ENCODE measurements at places on chromosomes 5 and 9.

DNA sequence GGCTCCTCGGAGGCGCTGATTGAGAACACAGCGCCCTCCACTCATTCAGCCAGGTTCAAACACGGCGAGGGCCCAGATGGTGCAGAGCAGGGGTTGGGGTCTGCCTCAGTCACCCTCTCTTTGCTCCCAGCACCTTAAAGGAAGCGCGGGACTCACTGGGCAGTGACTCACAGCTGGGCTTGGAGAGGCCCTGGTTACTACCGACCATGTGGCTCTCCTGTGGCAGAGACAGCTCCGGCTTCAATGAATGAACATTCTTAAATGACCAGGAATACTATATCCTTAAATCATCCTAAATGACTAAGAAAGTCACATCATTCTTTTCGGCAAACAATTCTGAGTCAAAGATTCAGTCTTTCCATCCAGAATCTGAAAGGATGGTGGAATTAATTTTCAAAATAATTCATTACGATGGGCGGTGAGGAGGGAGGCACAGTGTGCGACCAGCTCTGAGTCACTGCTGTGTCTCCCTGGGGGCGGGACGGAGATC, 1.6 kb upstream of the INPP5E start:
- no peak for DNase-seq

DNA sequence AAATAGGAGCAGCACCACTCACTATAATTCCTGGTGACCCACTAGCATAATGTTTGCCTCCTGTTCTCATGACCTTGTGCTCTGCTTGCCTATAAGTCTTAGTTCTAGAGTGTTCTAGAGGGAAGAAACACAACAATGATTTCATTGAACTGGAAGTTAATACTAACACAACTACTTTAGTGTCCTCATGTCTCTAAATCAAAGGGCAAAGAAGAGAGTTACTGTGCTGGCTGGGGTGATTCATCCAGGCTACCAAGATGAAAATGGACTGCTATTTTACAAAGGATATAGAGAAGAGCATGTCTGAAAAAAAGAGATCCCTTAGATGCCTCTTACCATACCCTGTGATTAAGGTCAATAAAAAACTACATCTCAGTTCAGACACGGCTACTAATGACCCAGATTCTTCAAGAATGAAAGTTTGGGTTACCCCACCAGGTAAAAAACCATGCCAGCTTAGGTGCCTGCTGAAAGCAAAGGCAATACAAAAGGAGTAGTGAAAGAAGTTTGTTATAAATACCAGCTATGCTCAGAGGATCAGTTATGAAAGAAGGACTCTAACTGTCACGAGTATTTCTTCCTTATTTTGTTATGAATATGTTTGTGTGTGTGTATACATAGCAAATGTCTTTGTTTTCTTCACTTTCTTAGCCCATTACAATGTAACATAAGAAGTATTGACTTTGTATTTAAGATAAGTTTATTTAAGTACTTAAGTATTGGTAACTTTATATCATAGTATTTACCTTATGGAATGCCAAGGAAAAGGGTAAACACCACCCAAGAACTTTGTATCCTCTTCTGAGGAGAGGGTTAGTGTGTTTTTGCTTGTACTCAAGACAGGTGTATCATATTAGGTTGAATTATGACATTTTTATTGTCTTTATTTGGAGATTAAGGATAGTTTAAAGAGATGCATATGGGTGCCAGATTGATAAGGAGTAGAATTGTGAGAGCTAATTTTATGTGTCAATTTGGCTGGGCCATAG, 314.1 kb upstream of the PTGER4 start:
- no peak for DNase-seq

DNA sequence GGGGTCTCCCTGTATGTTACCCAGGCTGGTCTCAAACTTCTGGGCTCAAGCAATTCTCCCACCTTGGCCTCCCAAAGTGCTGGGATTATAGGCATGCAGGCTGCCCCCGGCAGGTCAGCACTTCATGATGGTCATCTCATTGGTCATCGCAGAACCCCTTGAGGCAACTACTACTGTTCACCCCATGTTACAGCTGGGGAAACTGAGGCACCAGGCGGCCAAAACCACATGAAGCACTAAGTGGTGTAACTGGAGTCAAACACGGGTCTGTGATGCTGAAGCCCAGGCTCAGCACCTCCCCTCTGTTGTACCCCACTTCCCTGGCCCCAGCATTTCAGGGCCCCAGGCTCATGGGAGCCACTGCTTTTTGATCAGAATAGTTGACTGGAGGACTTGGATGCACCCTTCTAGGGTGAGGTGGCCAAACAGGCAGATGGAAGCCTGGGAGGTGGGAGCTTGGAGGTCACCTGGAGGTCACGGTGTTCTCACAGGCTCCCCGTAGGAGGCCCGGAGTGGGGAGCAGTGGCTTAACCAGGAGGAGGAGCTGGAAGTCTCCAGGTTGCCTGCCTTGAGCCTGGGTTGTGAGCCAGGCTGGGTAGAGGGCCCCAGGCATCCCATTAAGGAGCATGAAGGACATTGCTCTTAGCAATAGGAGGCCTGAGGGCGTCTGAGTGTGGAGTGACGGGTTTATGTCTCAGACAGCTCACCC, 57.3 kb upstream of the RPL26L1 start:
- no peak for DNase-seq

GRCh38 chr9:6758498-6759184, 868 bp downstream of the KDM4C start:
- no peak for DNase-seq

DNA sequence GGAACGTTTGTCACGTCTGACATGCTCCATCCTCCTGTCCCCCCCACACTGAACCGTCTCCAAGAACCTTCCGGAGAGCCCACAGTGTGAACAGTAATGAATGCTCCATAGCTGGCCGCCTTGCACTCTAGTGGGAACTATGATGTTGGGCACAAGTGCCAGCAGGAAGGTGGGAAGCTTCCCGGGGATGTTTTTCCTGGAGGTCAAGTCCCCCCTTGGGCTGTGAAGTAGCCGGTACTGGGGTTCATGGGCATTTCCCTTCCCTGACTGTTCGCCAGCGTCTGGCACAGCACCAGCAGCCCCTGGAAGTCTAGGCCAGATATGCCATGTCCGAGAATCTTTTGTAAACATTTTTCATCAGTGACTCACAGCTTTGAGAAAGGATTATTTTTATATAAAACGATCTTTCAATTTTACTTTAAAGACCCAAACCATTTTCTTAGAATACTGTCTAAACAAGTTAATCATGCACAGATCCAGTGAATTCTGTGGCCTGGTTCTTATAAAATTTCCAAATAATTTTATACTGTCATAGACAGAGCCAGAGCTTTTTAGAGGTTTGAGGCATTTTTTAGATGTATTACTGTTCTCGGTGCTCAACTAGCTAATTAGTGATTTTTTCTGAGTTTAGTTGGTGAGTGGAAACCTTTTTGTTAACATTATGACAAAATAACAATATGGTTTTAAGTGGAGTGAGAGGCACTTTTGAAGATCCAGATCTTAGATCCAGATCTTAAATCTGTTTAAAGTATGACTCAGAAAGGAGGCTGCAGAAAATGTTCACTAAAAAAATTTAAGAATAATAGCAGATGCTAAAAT, 11.6 kb downstream of the ABL1 start:
- no peak for DNase-seq

DNA sequence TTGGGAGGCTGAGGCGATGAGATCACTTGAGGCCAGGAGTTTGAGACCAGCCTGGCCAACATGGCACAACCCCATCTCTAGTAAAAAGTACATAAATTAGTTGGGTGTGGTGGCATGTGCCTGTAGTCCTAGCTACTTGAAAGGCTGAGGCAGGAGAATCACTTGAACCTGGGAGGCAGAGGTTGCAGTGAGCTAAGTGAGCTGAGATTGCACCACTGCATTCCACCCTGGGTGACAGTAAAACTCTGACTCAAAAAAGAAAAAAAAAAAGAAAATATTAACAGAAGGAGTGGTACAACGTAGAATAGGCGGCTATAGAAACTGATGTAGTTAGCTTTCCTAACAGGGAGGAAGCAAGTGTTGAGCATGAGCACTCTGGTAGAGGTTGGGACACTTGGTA, 59.9 kb downstream of the PBX3 start:
- no peak for DNase-seq

GRCh38 chr5:116872986-116873385, 298.4 kb upstream of the SEMA6A start:
- DNase-seq, result no peak

DNA sequence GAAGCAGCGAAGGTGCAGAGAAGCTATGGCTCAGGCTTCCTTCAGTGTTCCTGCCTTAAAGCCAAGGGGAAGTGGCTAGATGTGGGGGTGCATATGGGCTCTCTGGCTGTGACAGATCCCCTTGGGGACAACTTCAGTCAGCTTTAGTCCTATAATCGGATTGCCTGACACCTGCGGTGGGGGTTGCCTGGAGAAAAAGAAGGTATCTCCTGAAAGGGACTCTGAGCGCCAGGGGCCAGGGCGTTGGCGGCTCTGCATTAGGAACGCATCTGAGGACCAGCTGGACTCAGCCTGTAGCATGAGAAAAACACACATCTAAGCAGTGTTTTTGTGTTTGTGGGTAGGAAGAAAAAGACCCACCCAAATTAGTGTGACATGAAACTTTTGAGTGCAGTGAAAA, 84.3 kb upstream of the OTULINL start:
- no peak for DNase-seq

DNA sequence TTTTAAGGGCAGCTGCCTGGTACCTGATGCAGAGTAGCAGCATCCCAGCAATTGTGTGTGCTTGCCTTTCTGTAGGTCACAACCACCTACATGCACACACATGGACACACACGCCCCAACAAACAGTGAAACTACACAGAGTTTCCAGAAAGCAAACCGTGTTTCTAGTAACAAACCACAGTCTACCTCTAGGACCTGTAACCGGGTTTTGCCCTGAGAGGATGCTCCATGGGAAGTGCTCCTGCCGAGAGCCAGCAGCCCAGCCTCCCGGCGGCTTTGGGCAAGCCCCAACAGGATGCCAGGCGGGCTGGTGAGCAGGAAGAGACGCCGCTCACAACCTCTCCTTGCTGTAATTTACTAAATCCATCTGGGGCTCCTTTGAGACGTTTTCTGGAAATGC, 4.1 kb upstream of the TCF7 start:
- DNase-seq, result no peak

DNA sequence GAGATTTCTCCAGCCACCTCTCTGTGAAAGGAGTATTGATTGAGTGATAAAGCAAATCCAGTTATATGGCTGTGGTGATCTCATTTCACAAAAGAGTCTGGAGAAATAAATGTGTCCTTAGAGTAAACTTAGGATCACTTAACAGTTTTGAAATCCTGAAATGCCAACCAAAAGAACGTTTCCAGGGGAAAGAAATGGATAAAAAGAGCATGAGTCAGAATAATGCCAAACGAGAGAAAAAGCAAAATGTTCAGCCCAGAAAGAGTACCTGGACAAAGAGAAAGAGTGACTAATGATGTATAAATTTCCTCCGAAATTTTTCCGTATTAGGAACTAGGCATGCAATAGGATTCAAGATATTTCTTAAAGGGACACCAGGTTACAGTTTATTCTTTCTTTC, 463.1 kb upstream of the CDH10 start:
- DNase-seq, result no peak

DNA sequence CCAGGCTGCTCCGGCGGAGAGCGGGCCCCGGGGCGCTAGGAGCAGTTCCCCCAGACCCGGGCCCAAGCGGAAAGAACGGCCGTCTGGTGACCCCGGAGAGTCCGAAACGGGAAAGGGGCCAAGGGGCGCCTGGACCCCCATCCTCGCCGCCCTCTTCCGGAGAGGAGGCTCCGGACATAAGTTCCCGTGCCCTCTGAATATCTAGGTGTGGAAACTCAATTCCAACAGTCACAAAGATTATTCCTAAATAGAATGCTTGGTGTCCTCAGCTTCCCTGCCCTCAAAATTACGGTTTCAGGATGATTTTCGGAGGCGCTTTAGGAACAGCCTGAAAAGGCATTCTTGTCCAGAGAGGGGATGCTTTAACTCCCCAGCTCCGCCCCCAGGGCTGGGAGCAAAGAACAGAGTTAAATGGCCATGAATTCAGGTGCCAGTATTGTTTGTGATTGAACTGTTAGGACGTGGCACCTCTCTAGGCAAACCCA, 681 bp upstream of the LHFPL2 start:
- DNase-seq, result no peak

DNA sequence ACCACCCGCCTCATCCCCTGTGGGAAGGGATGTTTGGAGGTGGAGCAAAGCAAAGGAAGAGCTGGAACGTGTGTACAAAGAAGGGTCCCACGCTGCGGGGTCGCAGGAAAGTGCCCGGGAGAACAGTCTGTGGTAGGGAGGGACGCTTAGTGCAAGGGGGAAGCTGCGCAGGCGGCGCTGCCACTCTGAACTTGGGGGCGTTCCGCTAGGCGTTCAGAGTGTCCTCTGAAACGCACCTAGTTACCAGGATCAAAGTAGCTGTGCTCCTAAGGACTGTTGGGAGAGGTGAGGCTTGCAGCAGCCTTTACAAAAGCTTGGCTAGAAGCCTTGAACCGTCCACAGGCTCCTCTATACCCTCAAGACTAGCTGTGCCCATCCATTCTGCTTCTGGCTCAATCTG, 29.3 kb upstream of the PDE8B start:
- DNase-seq, result no peak

DNA sequence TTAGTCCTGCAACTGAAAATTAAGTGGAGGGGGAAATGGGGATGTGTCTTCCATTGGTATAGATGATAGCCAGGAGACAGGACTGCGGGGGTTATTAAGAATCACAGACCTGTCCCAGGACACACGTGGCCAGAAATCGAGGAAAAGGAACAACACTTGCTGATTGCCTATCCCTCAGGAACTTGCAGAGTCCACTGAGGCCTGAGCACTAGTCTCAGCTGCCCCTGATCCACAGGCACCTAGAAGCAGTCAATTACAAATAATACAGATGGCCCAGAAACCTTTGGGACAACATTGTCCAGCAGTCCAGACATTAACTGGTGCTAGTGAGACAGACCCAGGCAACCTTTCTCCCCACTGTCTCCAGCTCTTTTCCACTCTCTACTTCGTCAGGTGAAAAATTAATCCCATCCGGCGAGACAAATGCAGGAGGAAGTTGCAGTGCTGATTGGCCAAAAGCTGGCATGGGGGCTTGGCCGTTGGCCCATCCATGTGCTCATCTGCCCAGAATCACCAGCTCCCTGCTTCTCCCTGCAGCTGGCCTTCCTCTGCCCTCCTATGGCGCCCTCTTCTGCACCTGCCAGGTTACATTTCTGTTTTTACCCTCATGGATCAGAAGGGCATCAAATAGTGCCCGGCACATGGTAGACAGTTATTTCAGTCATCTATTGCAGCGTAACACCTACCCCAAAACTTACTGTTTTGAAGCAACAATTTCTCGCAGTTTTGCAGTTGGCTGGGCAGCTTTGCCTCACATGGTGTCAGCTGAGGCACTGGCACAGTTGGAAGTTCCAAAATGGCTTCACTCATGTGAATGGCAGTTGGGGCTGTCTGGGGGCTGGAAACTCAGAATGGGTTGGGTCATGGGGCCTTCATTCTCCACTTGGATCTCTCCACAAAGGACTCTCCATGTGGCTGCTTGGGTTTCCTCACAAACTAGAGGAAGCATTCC, 3.6 kb upstream of the B4GALT1 start:
- no peak for DNase-seq

DNA sequence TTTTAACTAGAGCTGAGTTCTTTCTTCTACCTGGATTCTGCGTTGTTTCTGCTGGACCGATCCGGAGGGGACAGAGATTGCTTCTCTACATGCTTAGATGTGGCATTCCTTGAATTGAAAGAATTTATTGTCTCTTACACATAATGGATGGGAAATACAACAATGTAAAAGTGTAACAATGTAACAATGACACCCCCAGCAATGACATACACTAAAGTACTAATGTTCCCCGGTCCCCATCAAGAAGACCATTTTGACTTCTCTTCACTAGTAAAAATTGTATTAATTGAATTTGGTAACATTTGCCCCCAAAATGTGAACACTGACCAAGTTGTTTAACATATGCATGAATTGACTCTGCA, 760.2 kb downstream of the TAF11L14 start:
- DNase-seq, result no peak

- DNase-seq, result no peak
Measured at GRCh38 chr5:161857358-161857757, 9.4 kb downstream of the GABRA1 start.
